ENCODE measurements at places on chromosomes 7 and 10.

DNA sequence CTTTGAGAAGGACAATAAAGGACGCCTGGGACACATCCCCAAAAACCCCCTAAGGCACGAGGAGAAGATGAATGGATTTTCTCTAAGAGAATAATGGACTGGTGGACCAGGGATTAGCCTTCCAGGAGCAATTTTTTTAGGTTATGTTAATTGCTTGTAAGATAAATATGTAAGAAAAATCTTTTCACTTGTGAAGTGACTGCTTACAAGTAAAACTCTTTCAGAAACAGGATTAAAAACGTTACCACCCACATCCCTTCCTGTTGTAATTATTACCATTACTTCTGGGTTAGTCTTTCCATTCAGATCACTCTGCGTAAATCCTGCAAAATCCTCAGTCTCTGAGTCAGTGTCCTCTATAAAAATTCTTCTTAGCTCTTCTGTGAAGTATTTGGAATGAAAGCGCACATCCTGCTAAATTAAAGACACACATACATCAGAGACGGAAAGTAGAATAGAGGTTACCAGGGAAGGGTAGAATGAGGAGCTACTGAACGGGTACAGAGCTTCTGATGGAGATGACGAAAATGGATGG is 34.3 kb downstream of the CDCA7L start:
- DNase-seq = no peak

DNA sequence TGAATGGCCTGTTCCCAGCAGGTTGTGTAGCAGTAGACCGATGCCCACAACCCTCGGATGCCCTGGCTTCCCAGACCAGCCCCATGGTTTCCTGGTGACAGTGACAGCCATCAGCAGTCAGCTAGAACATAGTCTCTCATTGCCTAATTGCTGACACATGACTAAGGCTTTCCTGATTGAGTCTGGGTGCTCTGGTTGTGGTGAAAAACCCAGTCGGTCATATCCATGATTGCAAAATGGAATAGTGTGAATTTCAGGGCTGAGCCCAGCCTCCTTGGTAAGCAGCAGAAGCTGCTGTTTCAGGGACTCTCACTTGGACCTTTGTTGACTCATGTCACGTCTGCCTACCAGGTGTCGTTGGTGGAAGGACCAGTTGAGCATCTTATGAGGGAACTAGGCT is 36.6 kb downstream of the POR start:
- DNase-seq = no peak

GRCh38 chr7:139562491-139562890 is 39.0 kb downstream of the CLEC2L start:
- no peak for DNase-seq

GRCh38 chr7:74180866-74181265 is 6.7 kb downstream of the EIF4H start:
- no peak for DNase-seq

- no peak for DNase-seq
These were observed 561.1 kb upstream of the STEAP1 start for GRCh38 chr7:89593125-89593524.

DNA sequence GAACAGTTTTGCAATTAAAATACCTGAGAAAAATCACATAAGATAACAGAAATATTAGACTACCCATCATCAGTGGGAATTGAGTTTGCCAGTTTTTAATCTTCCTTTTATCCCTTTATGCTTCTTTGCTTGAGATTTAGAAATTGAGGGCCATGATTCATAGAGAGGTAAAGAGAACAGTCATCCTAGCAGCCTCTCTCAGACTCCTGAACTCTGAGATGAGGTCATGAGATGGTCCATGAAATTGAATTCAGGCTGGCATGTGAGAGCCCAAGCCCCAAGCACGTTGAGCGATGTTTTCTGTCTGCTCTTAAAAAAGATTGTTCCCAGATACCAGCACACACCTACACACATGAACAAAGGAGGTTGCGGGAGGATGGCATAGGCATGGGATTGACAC is 91.1 kb downstream of the CREB5 start:
- DNase-seq = no peak

DNA sequence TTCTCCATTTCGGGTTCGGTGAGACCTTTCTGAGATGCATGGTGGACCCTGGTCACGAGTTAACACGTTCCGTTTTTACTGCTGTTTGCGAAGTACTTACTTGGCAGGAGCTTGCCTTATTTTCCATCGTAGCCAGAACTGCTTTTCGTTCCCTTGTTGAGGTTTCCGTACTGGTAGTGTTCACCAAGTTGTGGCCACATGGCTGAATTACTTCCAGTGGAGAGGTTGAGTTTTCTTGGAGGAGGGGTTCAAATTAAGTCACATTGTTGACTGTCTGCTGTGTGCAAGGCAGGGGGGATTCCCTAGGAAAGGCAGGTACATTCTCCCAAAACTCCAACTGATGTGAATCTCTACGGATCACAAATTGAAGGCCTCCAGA is 4.0 kb downstream of the MXI1 start:
- no peak for DNase-seq

GRCh38 chr10:118669020-118669791 is 73.8 kb upstream of the PRLHR start:
- no peak for DNase-seq

DNA sequence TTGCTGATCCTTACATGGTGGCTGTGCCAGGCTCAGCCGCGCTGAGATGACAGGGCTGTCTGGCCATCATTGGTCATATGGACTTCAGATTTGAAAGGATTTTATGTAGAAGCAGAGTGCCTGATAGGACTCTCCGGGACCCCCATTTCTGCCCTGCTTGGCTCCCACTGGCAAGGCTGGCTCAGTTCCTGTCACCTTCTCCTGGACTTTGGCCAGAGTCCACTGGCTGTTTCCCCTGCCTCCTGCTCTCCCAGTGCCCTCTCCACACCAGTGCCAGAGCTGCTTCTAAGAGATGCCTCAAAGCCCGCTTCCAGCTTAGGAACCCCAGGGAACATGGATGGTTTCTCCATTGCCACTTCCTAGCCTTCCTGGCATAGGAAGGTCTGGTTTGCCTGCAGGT is 5.1 kb upstream of the SH2D4B start:
- DNase-seq = no peak

GRCh38 chr7:20329389-20330238 is 1.1 kb upstream of the ITGB8 start:
- DNase-seq = peak; percentile 79

DNA sequence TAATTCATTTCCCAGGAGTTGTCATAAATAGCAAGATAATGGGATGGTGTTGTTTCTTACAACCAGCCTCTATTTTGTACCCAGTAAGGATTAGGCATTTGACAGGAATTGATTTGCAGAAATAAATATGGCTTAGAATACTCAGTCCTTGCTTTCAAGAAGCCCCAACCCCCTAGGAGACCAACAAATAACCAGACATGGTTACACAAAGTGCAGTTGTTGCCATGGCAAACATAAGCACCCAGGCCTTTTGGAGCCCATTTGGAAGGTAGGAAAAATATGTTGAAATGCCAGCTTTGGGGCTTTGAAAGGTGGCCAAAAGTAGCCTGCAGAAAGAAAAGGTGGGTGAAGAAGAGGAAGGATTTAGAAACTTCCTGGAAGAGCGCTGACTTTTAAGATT is 397.5 kb downstream of the CDC14C start:
- no peak for DNase-seq

DNA sequence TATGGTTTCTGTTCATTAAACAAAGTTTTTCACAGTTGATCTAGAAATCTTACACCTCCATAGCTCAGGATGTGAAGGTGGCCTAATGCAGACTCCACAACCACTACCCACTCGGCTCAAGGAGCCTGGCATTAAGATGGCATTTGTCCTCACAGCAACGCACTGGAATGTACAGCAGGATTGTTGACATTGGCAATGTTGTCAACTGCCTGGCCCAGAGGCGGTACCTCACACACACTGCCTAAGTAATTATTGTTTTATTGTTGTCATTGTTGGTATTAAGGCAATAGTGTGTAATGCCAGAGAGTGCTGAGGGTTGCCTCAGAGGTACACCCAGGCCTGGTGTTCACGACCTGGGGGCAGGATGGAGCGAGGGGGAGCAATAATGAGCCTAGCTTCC is 38.3 kb downstream of the LRRC18 start:
- peak; percentile 6 for DNase-seq

DNA sequence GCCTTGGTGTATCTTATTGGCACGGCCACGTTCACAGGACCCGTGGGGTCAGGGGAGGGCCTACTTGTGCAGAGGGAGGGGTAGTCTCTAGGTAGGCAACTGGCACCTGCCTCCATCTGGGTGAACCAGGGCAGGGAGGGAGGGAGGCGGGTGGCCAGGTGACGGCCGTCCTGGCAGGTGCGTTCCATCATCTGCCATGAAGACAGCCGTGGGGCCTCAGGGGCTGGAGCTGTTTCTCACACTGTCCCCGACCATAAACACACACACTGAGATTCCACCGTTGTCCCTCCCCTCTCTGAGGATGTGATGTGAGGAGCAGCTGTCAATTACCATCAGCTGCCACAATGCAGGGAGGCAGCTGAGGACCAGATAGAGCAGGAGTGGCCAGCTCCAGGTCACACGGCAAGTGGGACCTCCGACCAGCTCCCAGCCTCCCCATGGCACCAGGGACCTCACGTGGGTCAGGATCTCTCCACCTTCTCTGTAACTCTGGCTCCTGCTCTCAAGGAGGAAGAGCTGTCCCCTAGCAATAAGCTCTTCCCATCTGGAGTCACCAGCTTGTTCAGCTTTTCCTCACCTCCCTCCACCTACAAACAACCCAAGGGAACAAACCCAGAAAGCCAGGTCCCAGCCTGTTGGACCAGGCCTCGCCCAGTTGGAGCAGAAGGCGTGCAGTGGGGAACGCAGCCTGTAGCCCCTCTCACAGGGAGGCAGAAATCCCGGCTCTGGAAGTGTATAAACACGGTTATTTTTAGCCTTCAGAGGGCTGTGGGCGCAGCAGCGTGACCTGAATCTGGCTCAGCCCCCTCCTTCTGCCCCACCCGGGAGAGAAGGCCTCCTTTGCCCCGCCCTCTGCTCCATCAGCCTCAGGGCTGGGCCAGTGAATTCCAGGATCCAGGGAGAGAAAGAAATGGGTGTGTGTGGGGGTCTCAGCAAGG is 33.1 kb downstream of the ZMIZ1 start:
- peak; percentile 82 for DNase-seq

DNA sequence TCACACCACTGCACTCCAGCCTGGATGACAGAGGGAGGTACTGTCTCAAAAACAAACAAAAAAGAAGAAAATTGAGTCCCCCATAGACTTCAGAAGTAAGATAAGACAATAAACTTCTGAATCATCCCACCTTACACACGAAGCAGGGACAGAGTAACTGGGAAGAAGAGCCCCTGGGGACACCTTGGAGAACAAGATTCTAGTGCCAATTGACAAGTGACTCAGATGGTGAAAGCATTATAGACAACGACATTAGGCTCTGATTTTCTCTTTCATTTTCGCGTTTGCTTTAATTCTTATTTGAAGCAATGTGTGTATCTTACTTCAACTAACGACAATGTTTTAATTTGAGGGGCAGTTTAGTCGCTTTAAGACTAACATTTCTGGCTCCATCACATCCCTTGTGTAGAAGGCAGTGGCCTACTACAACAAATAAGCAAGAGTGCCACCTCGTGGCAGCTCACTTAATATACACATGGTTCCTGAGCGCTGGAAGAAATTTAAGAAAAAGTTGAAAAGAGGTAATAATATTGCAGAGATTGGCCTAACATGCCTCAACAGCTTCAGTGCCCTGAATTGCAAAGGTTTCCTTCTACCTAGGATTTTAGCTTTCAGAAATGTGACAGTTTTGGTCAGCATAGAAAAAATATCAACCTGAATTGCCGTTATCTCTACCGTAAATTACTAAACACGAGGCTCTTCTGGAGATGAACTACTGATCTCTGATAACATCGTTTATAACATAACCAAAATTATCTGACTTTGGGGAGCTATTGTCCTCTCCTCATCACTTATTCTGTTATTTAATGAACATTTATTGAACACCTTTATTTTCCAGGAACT is 36.7 kb downstream of the ASNS start:
- peak; percentile 60 for DNase-seq

DNA sequence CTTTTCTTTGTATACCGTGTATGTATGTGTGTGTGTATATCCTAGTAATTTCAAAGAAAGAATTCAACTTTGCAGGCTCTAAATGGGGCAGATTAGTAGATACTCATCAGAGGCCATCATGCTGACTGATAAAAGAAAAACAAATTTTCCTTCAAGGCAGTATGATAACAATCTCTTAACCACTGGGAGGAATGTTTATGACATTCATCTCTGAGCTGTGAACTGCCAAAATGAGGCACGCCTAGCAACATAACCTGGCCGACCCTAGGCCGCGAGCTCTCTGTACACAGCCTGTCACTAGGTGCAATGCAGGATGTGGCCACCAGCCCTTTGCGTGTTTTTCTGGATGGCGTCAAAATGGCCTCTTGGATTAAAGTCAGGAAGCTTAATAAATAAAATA is 343.7 kb upstream of the GALNT17 start:
- no peak for DNase-seq

DNA sequence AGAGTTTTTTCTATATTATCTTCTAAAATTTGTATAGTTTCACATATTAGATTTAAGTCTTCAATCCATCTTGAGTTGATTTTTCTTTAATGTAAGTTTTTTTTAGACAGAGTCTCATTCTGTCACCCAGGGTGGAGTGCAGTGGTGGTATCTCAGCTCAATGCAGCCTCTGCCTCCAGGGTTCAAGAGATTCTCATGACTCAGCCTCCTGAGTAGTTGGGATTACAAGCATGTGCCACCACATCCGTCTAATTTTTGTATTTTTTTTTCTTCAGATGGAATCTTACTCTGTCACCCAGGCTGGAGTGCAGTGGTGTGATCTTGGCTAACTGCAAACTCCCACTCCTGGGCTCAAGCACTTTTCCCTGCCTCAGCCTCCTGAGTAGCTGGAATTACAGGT is 143.4 kb upstream of the ZNF92 start:
- no peak for DNase-seq

DNA sequence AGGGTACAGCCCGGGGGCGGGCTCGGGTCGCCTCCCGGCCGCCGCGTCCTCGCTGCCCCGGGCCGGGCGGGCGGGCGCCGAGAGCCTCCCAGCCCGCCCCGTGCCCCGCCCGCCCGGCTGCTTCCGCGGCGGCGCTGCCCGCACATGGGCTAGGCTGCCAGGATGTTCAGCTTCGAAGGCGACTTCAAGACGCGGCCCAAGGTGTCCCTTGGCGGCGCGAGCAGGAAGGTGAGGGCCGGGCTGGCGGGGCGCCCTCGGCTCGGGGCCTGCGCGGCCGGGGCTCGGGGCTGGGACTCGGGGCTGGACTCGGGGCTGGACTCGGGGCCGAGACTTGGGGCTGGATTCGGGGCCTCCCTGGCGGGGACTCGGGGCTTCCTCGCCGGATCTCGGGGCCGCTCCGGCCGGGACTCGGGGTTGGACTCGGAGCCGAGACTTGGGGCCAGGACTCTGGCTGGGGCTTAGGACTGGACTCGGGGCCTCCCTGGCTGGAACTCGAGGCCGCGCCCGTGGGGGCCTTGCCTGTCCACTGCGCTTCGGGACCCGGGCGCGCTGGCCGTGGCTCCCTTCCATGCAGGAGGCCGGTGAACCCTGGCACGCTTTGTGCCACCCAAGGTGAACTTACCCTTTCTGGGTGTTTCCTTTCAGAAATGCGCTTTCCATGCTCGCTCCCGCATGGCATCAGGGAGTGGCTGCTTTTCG is 534 bp downstream of the UBE3C start:
- DNase-seq = no peak

DNA sequence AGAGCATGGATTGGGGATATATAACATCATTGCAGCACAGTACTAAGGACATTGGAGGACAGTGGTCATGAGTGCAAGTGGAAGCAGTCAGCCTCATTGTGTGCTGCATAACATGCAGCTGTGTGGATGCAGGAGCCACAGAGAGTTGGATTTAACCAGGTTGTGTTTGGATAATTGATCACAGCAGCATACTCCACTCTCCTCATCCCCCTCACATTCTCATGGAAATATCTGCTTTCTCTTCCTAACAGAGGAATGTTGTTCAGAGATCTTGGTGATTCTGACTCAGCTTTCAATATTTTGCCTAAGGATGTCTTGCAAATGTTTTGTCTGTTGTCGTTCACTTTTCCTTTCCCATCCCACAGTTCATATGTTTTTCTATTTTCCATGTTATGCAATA is 31.8 kb upstream of the LSM8 start:
- no peak for DNase-seq

Data from ureter (tissue), 1 donor.